ENCODE measurements at places on chromosomes 4 and X. TPM values are rescaled to one million over a fixed set of nuclear protein-coding genes. Genes with fewer than 3 reads are reported as not detected.

GRCh38 chr4:189202182-189202868 is 738.3 kb upstream of the FRG1 start:
- peak; percentile 84 for DNase-seq

- DNase-seq, result no peak
Measured at GRCh38 chr4:26308568-26308967, 12.2 kb upstream of the RBPJ start.

- DNase-seq, result no peak
Measured at GRCh38 chr4:6474705-6475457, 2.5 kb upstream of the PPP2R2C start.

DNA sequence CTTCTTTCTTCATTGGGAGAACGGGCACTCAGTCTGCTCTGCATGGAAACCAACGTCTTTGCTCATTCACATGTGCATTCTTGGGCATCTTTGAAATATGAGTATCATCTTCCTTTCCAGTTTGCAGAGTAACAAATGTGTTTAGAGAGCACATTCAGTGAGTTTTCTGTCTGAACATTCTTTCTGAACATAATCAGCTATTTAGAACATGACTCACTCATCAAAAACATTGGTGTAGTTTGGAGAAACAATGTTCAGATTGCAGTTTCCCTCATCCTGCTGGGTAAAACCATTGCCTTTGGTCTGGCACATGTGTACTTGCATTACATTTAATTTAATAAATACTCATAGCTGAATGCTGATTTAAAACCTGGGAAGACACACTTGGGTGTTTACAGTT is 81.5 kb upstream of the F9 start:
- no peak for DNase-seq

GRCh38 chr4:180203349-180203748 is 2039.9 kb upstream of the TENM3 start:
- DNase-seq, result no peak

GRCh38 chr4:183936047-183936446 is 30.9 kb downstream of the STOX2 start:
- DNase-seq, result no peak

DNA sequence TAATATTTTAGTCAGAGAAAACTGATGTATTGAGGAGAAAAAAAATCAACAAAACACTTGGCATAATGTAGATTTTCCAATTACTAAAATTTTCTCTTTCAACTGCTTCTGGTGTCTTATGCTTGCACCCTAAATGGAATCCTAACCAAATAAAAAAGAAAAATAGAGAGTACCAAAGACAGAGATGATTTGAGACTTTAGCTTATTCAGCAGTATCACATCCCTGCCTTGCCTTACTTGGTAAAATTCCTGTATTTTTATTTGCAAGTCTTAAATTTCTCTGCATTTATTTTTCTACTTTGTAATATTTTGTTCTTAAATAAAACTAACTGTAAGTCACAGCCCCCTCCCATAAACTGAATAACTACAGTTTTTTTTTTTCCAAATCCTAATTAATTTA is 950.5 kb upstream of the INTU start:
- DNase-seq, result no peak

Gene UBA6
- total RNA-seq, result 57.6 TPM

Gene RLIM
- 40.6 TPM for total RNA-seq

Gene SPIN2A
- 0.64 TPM for total RNA-seq

Gene PNMA5
- total RNA-seq, result not detected

All from left lung (tissue), 14 donors.